ENCODE measurements at places on chromosomes 12 and 14.

DNA sequence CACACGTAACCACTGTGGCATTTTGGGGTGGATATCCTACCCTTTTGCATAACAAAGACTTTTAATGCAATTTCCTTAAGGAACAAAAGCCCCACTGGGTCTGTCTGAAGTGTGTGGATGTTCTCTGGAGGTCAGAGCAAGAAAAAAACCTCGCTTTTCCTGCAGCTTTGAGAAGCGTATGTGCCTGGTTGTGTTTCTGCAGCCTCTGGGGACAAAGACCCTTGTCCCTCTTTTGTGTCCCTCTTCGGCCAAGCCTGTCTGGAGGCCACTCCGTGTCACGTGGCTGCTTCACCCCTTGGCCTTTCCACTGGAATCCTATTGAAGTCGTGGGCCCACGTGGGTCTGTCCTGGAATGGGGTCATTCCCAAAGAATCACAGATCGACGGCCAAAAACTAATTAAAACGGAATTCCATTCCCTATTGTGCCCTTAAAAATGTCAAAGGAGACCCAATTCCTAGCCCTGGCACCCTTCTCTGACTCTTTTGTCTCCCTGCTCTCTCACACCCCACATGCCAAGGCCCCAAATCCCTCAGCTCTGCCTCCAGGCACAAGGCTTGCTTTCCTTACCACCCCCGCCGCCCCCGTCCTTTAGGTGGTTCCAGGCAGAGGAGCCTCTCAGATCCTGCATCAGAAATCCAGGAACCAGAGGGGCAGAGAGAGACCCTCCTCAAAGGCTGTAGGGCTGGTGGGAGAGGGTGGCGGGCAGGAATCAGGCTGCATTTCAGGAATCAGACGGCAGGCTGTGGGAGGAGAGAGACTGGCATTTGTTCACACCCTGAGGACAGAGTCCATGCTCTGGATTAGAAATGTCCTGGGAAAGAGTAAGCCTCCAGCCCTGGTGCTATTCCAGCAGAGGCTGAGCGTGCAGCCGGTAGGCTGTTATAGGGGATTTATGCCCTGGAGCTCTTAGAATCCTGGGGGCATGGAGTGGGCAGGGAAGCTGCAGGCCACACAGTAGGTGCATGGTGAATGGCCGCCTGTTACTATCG is 12.6 kb upstream of the CYP46A1 start:
- H3K27ac ChIP-seq = no peak overlapping the region
- peaks cover 2% of the 10 kb centered on the region for H3K4me1 ChIP-seq
- no peaks in the 10 kb centered on the region for H3K36me3 ChIP-seq
- peaks cover 19% of the 10 kb centered on the region for H3K27me3 ChIP-seq

DNA sequence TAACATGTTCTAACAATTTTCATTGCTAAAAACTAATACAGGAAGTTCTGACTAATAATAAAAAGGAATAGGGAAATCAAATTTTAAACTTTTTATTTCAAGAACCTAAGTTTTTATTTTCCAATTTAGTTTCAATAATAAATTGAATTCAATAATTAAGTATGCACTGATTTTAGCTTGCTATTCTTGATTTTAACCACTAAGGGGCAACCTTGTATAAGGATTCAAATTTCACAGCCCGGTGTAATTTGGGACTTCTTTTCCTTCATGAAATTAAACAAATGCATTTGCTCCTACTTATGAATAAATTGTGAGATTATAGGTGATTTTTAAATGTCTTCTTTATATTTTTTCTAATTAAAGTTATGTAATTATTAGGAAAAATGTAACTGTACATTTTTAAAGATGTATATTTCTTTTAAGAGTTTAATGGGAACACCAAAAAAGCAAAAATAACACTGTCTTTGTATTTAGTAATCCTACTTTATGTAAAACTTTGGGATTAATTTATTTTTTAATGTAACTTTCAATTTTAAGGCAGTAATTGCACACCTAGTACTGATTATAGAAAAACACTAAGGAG is 241.4 kb upstream of the PDZRN4 start:
- no peak overlapping the region for H3K27ac ChIP-seq
- no peak for DNase-seq
- no peaks in the 10 kb centered on the region for H3K36me3 ChIP-seq

- no peak overlapping the region for H3K4me3 ChIP-seq
- H3K27ac ChIP-seq = no peak overlapping the region
Observed at GRCh38 chr12:32454866-32455265, 55.5 kb downstream of the FGD4 start.

DNA sequence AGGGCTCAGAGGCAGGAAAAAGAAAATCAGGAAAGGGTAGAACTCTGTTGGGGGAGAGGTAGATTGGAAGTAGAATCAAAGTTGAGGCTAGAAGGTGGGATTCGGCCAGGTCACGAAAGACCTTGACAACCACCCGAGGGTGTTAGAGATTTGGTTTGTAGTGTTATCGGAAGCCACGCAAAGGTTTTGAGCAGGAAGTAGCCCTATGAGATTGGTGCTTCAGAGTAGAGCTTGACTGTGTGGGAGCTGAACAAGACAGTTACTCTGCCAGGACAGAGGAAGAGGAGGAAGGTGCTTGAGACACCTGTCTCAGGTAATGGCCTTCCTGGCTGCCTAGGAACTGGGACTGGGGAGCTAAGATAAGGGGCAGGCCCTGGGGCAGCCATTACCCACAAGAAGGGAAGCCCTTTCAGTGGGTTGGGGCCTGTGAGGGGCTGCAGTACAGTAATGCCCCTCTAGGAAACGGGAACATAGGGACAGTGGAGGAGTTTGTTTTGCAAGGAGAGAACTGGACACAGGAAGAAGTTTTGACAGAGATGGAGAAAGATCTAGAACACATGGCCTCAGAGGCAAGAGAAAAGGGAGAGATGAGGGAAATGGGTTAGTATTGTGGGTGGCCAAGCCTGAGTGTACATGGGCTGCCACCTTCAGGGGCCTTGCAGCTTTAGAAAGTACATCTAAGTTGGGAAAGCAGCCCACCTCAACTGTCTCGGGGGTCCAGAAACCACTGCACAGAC is 73.5 kb downstream of the RIN3 start:
- DNase-seq = no peak
- peak overlapping the region; percentile 63 for H3K4me3 ChIP-seq
- H3K27me3 ChIP-seq = no peaks in the 10 kb centered on the region
- H3K27ac ChIP-seq = peak overlapping the region; percentile 98
- H3K4me1 ChIP-seq = peaks cover 92% of the 10 kb centered on the region
- peaks cover 80% of the 10 kb centered on the region for H3K36me3 ChIP-seq

DNA sequence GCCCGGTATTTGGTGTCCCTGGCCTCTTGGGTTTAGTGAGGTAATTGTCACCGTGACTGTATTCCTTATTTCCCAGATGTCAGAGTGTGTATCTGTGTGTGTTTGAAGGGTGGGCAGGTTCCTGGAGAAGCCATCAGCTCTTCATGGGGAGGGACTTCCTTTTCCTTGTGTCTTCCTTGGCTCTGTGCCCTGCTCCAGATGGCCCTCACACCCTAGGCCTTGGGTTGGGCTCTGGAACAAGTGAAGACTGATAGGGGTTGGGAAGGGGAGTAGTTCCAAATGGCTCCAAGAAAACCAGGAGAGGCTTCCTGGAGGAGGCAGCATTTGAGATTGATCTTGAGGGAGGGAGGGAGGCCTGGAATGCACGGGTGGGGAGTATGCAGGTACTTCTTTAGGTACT is 43.8 kb upstream of the PRIMA1 start:
- no peak overlapping the region for H3K27ac ChIP-seq
- H3K27me3 ChIP-seq = peaks cover 11% of the 10 kb centered on the region
- H3K4me1 ChIP-seq = no peaks in the 10 kb centered on the region
- H3K4me3 ChIP-seq = no peak overlapping the region
- H3K36me3 ChIP-seq = no peaks in the 10 kb centered on the region
- DNase-seq = no peak

GRCh38 chr12:79326222-79326621 is 364.5 kb downstream of the PAWR start:
- no peaks in the 10 kb centered on the region for H3K36me3 ChIP-seq
- no peak for DNase-seq
- H3K4me3 ChIP-seq = no peak overlapping the region
- H3K27ac ChIP-seq = no peak overlapping the region
- no peaks in the 10 kb centered on the region for H3K4me1 ChIP-seq

- H3K27ac ChIP-seq = no peak overlapping the region
- no peaks in the 10 kb centered on the region for H3K4me1 ChIP-seq
- no peaks in the 10 kb centered on the region for H3K36me3 ChIP-seq
- H3K4me3 ChIP-seq = no peak overlapping the region
- peaks cover 5% of the 10 kb centered on the region for H3K27me3 ChIP-seq
Observed at GRCh38 chr12:91326058-91327027, 143.7 kb upstream of the DCN start.

GRCh38 chr14:90549794-90550641 is 153.2 kb downstream of the CALM1 start:
- no peaks in the 10 kb centered on the region for H3K27me3 ChIP-seq
- H3K4me1 ChIP-seq = no peaks in the 10 kb centered on the region
- no peaks in the 10 kb centered on the region for H3K36me3 ChIP-seq
- no peak overlapping the region for H3K27ac ChIP-seq
- H3K4me3 ChIP-seq = no peak overlapping the region

DNA sequence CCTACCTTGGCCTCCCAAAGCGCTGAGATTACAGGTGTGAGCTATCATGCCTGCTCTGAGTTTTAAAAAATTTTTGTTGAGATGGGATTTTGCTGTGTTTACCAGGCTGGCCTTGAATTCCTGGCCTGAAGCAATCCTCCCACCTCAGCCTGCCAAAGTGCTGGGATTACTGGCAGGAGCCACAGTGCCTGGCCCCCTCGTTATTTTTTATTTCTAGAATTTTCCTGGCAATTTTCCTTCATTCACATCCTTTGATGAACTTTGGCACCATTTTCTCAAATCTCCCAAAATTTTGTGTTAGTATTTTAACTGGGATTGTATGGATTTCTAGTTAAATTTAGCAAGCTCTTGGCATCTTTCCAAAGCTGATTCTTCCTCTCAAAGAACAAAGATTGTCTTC is 24.6 kb upstream of the SCARB1 start:
- H3K4me3 ChIP-seq = no peak overlapping the region
- no peaks in the 10 kb centered on the region for H3K36me3 ChIP-seq
- DNase-seq = no peak
- no peak overlapping the region for H3K27ac ChIP-seq

GRCh38 chr12:57837864-57838562 is 8.5 kb downstream of the CTDSP2 start:
- H3K27ac ChIP-seq = peak overlapping the region; percentile 87
- peaks cover 5% of the 10 kb centered on the region for H3K36me3 ChIP-seq
- DNase-seq = no peak
- peak overlapping the region; percentile 44 for H3K4me3 ChIP-seq
- H3K27me3 ChIP-seq = no peaks in the 10 kb centered on the region

GRCh38 chr14:59438195-59438647 is 27.0 kb downstream of the GPR135 start:
- no peak overlapping the region for H3K4me3 ChIP-seq
- no peaks in the 10 kb centered on the region for H3K27me3 ChIP-seq
- no peaks in the 10 kb centered on the region for H3K36me3 ChIP-seq
- no peak for DNase-seq
- H3K27ac ChIP-seq = no peak overlapping the region

DNA sequence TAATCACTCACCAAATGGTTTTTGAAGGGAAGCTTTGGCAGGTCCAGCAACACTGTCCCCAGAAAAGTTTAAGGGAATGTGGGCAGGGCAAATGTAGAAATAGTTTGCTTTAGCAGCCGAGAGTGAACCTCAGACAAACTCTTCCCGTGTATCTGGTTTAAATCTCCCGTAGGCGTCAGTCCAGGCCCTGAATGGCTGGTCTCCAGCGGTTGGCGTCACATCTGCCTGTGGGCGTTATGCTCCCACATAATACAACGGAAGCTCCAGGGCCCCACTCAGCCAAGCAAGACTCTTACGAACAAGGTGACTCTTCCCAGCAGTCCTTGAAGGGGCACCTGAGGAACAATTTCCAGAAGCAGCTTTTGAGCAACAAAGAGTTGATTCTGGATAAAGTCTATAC is 942 bp downstream of the ZC2HC1C start:
- no peaks in the 10 kb centered on the region for H3K36me3 ChIP-seq
- H3K4me1 ChIP-seq = no peaks in the 10 kb centered on the region
- H3K27ac ChIP-seq = no peak overlapping the region
- DNase-seq = no peak
- H3K27me3 ChIP-seq = no peaks in the 10 kb centered on the region

- no peak overlapping the region for H3K4me3 ChIP-seq
- DNase-seq = no peak
- H3K27me3 ChIP-seq = no peaks in the 10 kb centered on the region
- H3K36me3 ChIP-seq = no peaks in the 10 kb centered on the region
Observed at GRCh38 chr12:100395811-100396210, 38.9 kb downstream of the SLC17A8 start.

DNA sequence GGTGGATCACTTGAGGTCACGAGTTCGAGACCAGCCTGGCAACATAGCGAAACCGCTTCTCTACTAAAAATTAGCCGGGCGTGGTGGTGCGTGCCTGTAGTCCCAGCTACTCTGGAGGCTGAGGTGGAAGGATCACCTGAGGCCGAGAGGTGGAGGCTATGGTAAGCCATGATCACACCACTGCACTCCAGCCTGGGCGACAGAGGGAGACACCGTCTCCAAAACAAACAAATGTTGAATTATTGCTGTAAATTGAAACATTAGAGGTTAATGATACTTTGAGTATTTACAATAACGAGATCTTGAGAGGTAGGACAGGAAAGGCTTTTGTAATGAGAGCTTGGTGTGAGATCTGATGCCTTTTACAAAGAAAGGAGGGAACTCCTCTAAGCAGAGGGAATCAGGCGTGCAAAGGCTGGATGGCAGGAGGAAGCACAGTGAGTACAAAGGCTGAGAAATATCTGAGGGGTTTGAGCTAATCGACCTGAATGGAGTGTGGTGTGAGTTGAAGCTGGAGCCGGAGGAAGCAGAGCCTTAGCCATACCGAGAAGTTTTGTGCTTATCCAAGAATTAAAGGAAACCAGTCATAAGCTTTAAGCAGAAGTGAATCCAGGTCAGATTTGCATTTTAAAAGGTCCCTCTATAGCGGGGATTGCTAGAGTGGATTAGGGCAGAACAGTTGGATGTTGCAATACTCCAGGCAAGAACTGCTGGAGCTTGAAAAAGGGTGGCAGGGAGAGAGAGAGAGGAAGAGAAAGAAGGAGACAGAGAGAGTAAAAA is 1.1 kb downstream of the RHNO1 start:
- DNase-seq = no peak
- H3K27me3 ChIP-seq = no peaks in the 10 kb centered on the region
- peaks cover 32% of the 10 kb centered on the region for H3K36me3 ChIP-seq
- H3K27ac ChIP-seq = peak overlapping the region; percentile 97

GRCh38 chr14:21042918-21043317 is 756 bp downstream of the RNASE7 start:
- H3K4me3 ChIP-seq = no peak overlapping the region
- peaks cover 2% of the 10 kb centered on the region for H3K4me1 ChIP-seq
- no peak overlapping the region for H3K27ac ChIP-seq
- peaks cover 6% of the 10 kb centered on the region for H3K27me3 ChIP-seq

- H3K4me3 ChIP-seq = no peak overlapping the region
- DNase-seq = no peak
- no peaks in the 10 kb centered on the region for H3K4me1 ChIP-seq
- H3K27ac ChIP-seq = no peak overlapping the region
- H3K27me3 ChIP-seq = peaks cover 25% of the 10 kb centered on the region
Observed at GRCh38 chr12:10069099-10069498, 29.7 kb downstream of the CLEC1A start.
